ENCODE measurements at places on chromosomes 5 and 9. TPM values are rescaled to one million over a fixed set of nuclear protein-coding genes. Genes with fewer than 3 reads are reported as not detected.

Gene BAAT
- not detected for total RNA-seq

Gene IL13
- total RNA-seq: 0.98 TPM

Gene MORN5
- 0.82 TPM for total RNA-seq

DNA sequence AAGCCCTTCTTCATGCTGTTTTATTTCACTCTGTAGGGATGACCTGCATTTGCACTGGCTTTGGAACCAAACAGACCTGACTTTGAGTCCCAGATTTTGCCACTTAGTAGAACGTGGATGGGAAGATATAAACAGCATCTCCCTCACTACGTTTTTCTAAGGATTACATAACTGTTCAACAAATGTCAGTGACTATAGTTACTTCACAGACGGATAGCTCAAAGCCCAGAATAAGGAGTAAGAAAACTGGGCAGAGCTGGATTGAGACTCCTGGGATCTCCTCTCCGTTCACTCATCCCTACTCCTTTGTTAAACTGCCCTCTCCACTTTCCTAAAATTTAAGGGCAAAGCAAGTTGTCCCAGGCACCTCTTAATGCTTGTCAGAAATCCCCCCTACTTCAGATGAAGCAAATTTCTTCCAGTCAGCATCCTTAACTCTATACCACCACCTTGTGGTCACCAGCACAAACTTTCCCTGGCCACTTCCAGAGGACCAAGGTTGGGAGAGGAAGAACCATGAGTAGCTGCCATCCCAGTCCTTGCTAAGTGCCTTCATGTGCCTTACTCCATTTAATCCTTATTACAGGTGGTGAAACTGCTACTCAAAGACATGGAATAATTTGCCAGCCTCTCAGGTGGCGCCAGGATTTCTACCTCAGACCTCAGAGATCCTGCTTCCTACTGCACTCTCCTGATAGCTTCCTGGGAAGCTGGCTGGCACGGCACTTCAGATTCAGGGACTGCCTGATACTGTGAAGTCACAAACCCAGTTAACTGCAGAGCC lies 38.4 kb downstream of the EGR1 start:
- DNase-seq: no peak

- no peak for DNase-seq
Measured at GRCh38 chr9:92278110-92278509, 15.4 kb downstream of the IARS1 start.

GRCh38 chr9:127388037-127388855 lies 8.7 kb upstream of the SLC2A8 start:
- DNase-seq: peak; percentile 87

- no peak for DNase-seq
Measured at GRCh38 chr9:5013374-5013773, 28.3 kb downstream of the JAK2 start.

DNA sequence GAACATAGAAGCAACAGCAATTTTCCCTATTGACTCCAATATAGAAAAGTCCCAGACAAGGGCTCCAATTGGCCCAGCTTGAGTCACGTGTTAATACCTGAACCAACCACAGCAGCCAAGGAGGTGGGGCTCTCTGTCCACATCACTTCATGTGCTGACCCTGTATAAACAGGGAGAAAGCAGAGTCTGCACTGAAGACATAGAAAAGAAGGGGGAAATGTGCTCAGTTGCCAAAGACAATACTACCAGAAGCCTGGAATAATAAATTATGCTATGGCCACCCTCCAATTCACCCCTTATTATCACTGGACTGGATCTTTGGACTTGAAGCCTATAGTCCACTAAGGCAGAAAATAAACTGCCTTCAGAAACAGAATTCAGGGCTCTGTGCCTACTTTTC lies 275.4 kb downstream of the EPB41L4A start:
- no peak for DNase-seq

DNA sequence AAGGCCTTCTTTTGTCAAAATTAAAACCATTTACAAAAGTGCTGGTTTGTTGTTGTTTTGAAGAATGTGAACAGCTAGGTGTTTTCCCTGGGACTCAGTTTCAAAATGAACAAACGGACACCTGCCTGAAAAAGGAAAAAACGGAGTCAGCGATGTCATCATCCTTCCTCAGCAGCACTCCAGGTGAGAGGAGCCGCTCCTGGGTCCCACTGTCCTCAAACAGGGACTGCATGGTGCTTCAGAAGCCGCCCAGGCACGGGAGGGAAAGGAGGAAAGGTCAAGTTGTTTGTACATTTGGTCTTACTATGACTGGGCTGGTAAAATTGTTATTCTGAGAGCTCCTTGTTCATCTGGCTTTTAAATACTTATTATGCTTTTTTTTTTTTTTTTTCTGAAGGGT lies 69.0 kb upstream of the ZSWIM6 start:
- DNase-seq: no peak

- no peak for DNase-seq
Measured at GRCh38 chr5:96067894-96068614, 106.4 kb upstream of the ELL2 start.

DNA sequence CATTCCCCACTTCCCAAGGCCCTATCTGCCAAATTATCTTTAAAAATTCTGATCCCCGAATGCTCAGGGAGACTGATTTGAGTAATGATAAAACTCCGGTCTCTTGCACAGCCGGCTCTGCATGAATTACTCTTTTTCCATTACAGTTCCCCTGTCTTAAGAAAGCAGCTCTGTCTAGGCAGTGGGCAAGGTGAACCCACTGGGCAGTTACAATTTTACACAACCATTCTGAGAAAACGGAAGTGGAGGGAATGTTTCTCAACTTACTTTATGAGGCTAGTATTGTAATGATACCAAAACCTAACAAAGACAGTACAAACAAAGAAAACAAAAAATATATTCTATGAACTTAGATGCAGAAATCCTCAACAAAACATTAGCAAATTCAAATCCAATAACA lies 100.0 kb downstream of the MCTP1 start:
- no peak for DNase-seq

GRCh38 chr5:40331616-40332015 lies 348.1 kb upstream of the PTGER4 start:
- DNase-seq: no peak

- DNase-seq: no peak
Measured at GRCh38 chr9:19233344-19233743, 2.9 kb downstream of the DENND4C start.

DNA sequence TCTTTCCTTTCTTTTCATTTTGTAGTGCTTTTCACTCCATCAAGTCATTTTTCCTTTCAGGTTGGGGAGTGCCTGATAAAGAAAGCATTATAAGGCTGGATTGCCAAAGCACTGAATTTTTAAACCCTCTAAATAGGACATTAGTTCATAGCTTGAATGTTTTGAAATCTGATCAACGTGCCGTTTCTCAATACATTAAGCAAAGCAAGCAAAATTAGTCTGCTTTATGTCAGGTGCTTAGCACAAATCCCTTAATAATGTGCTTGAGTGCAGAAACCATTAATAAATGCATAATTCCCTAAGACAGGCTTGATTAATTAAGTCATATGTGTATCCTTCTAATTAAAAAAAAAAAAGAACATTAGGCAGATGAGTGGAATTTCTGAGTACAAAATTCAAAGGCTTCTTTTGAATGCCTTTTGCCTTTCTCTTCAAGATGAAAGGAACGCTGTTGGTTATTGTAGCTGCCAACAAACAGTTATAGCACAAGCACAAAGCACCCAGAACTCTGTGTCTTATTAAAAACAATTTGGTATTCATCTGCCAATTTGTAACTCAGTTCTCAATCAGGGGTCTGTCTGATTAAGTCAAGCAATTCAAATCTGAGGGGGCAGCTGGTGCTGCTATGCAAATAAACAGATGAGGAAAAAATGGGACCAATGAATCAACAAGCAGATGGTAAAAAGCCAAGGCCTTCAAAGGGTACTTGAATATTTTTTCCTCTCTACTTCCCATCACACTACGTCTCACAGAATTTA lies 233.7 kb downstream of the TLE1 start:
- DNase-seq: no peak

DNA sequence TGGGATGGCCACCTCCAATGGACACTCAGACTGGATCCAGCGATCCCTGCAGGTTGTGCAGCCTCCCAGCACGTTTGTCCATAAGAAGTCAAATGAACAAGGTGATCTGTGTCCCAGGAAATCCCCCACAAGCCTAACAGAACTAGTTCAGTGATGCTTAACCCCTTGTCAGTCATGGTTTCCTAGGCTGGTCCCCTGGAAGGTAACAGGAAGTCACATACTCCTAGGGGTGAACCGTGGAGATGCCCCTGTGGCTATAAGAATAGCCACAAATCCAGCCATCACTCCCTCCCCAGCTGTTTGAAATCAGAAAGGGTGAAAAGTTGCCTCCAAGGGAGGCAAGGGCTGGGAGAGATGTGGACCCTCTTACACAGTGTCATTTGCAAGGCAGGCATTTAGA lies 22.5 kb downstream of the PAX5 start:
- DNase-seq: no peak

DNA sequence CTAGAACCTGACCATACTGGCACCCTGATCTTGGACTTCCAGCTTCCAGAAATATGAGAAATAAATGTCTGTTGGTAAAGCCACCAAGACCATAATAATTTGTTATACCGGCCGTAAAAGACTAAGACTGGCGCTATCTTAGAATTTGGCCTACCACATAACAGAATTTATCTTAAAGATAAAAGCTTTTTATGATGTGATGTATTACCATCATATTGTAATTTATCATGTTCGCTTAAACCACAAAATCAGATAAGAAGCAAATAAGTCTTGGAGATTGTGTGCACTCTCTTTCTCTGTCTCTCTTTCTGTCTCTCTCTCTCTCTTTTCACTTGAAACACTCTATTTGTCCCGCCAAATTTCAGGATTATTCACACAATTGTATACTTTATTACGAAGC lies 35.6 kb downstream of the FST start:
- no peak for DNase-seq

DNA sequence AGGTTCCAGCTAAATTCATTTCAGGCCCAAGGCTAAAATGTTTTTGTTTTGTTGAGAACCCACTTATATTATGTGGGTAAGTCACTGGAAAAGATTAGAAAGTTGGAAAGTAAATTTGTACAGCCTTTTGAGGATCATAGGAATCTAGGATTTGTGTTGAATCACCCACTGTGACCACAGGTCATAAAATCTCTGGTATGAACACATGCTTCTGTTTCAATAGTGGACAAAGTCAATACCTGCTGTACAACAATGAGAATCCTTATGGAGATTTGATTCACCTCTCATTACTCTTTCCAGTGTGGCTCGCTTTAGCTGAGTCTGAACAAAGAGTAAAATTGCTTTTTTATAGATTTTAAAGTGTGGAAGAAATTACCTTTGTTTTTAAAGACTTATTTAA lies 369.5 kb downstream of the TMEM167A start:
- DNase-seq: no peak

DNA sequence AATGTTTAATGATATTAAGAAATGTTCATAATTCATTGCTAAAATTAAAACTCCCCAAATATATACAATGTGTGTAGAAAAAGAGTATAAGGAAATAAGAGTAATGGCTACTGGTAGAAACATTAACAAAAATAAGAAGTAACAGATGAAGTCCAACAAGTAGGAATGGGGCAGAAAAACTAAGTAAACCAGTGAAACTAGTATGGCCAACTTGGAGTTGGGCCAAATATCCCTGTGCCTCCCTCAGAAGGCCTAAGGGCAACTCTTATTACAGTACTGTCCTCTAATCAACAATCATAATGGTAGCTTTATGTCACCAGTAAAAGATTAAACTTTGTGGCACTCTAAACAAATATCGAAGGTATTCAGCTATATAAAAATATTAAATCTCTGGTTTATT lies 93.5 kb downstream of the SSBP2 start:
- DNase-seq: no peak

GRCh38 chr5:59615272-59615671 lies 278.3 kb downstream of the PDE4D start:
- DNase-seq: no peak

Measured in activated naive CD4-positive, alpha-beta T cell treated with anti-CD3 and anti-CD28 coated beads, Interleukin-2, amount 50 U/mL, for 72 hours (primary cell).